Activated T-cell treated with anti-CD3 and anti-CD28 coated beads, Interleukin-2, amount 50 U/mL, for 72 hours (primary cell): ENCODE measurements at places on chromosomes 12 and 14. TPM values are rescaled to one million over a fixed set of nuclear protein-coding genes. Genes with fewer than 3 reads are reported as not detected.
A peak's percentile ranks its signal among the peaks of the same experiment; 100 is the strongest.

DNA sequence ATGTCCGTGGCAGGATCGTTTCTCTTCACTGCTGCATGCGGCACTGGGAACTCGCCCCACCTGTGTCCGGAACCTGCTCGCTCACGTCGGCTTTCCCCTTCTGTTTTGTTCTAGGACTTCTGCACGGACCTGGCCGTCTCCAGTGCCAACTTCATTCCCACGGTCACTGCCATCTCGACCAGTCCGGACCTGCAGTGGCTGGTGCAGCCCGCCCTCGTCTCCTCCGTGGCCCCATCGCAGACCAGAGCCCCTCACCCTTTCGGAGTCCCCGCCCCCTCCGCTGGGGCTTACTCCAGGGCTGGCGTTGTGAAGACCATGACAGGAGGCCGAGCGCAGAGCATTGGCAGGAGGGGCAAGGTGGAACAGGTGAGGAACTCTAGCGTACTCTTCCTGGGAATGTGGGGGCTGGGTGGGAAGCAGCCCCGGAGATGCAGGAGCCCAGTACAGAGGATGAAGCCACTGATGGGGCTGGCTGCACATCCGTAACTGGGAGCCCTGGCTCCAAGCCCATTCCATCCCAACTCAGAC is 1.2 kb downstream of the FOS start:
- no peak for DNase-seq

- no peak for DNase-seq
Measured at GRCh38 chr14:69612783-69613130, 1.4 kb downstream of the SUSD6 start.

DNA sequence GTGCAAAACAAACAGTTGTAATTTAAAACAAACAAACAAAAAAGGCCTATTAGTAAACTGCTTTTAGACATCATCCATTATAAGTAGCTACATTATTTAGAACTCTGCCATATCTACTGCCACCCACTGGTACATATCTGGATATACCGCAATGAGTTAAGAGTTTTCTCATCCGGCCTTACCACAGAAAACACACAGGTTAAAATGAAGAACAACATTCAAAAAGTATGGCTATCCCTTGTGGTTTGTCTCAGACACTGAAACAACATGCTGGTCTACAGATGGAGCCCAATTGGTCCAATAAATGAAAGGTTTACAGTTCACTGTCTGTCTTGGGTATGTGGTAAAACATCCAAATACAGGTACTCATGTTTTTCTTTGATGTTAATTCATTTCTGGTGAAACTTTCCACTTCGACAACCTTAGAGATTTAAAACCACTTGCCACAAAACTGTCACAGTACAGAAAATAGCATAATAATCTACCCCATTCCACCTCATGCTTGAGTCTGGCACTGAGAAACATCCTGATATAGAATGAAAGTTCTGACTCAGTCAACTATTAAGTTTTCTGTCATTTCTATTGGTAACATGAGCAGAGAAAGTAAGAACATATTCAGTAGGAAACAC is 354.3 kb downstream of the CEP128 start:
- peak; percentile 29 for DNase-seq

DNA sequence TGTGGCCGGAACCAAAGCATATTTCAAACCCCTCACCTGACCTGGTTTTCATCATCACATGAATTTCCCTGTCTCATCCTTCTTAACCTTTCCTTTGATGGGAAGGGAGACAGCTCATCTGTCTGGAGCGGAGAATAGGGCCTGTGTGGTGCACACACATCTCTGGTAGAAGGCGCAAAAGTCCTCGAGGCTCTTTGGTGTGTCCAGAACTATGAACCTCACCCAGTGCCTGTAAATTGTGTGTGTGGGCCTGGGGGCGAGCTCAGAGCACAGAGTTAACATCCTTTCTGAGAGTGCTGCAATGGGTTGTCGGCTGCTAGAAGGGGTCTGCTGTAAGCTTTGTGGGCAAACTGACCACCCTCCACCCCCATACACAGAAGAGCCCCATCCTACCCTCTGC is 749 bp downstream of the GALNT6 start:
- no peak for DNase-seq

The HCAR1 gene
- total RNA-seq, result 0.34 TPM

DNA sequence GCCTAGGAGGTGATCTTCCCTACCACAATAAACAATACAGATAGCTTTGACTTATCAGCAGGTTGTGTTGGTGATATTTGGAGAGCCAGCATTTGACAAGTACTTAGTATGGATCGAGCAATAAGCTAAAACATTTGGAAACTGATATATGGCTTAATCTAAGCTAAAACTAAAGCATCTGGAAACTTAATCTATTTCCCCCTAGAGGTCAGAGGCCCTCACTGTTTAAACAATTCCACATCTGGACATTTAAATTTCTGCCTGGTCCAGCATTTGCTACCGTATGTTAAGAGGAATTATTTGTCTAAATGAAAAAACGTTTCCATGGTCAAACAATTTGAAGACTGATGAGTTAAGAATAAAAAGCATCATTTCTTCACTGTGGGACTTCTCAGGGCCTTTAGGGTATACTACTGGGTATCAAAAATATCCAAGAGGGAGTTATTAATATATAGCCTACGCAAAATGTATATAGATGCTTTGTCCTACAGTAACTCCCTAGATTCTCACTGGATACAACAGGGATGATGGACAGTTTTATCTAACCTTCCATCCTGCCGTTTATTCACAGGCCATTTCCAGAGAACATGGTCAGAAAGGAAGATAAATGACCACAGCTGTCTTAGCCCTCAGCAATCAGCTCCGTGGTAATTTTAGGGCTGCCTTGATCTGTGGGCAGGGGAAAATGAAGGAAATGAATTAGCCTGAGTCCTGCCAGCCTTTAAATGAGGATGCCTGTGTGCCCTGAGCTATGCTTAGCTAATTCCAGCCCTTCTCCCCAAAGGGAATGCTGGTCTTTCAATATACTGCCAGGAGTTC is 135.4 kb upstream of the NUDT4 start:
- no peak for DNase-seq

The LHX5 gene
- 0.19 TPM for total RNA-seq

GRCh38 chr12:13745111-13745860 is 236.1 kb downstream of the GRIN2B start:
- no peak for DNase-seq

The KLHL42 gene
- total RNA-seq, result 9.8 TPM

- DNase-seq, result peak; percentile 92
Measured at GRCh38 chr14:105045710-105046326, 19.4 kb downstream of the GPR132 start.

DNA sequence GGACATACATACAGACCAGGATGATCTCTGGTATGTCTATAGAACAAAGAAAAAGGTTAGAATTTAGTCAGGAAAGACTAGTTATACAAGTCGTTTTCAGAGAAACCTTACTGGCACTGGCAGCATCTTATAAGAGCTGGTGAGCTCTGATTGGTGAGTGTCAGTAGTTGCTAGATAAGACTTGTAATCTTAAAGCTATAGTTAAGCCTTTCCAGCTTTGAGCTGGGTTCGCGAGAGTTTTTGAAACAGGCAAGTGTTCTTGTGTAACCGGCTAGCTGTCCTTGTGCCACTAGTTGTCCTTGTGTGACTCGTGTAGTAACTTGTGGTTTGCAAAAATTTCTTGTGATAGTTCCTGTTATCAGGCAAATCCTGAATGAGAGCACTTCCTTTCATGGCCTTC is 740.9 kb downstream of the GALC start:
- DNase-seq, result no peak

GRCh38 chr12:52267266-52267665 is 7.2 kb upstream of the KRT86 start:
- no peak for DNase-seq

DNA sequence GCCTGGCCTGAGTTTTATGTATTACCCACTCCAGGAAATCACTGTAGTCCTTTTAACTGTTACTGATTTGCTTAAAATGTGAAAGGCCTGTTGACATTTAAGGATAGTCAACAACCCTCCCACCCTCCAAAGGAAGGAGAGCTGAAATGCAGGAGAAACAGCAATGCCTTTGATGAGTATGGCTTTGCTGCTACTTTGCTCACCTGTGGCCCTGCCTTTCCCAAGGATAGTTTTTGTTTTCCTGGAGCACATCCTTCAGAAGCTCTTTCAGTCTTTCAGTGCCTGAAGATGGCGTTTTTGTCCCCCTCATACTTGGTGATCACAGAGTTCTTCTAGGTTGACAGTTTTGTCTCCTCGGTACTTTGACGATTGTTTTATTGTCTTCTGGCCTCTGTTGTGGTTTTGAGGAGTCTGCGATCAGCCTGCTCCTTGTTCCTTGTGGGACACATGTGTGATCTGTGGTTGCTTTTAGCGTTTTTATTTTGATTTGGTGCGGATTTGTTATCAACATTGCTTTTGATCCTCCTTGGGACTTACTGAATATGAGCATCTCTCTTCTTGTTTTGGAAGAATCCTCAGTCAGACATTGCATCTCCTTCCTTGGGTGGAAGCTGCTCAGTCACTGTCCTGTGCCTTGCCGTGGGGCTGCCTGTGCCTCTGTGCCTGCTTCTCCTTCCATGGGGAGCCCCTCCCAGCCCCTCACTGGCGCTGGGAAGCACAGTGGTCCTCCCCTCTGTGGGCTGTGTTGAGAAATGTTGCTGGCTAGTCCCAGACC is 17.2 kb downstream of the PACS2 start:
- no peak for DNase-seq
